Sigmoid colon (tissue), 7 donors: ENCODE measurements at places on chromosomes 16 and 17.

- no peak for DNase-seq
- no peaks in the 10 kb centered on the region for H3K36me3 ChIP-seq
- H3K27ac ChIP-seq, result no peak overlapping the region
- H3K4me1 ChIP-seq, result no peaks in the 10 kb centered on the region
- H3K4me3 ChIP-seq, result no peak overlapping the region
- no peaks in the 10 kb centered on the region for H3K27me3 ChIP-seq
Observed at GRCh38 chr16:63100082-63100481, 1063.8 kb upstream of the CDH8 start.

- DNase-seq, result no peak
- no peak overlapping the region for H3K27ac ChIP-seq
- no peaks in the 10 kb centered on the region for H3K27me3 ChIP-seq
- no peaks in the 10 kb centered on the region for H3K4me1 ChIP-seq
- no peaks in the 10 kb centered on the region for H3K36me3 ChIP-seq
- no peak overlapping the region for H3K4me3 ChIP-seq
Observed at GRCh38 chr16:55274391-55274790, 49.6 kb upstream of the IRX6 start.

DNA sequence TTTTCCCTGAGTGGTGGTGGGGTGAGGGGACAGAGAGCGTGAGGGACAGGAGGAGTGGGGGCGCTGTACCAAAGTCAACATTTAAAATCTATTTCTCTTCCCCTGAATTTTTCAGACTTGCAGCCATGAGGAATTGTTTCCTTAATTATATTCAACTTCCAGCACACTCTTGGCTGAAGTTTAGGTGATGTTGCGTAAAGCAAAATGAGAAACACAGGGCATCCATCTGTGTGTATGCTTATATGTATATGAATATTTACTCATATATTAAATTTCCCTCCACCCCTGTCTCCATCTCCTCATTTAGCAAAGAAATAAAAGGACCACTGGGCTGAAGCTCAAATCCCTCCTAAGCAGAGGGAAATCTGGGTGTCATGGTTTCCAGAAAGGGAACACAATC, 218.1 kb downstream of the XYLT1 start:
- H3K4me1 ChIP-seq, result peaks cover 6% of the 10 kb centered on the region
- H3K36me3 ChIP-seq, result no peaks in the 10 kb centered on the region
- no peak overlapping the region for H3K27ac ChIP-seq
- DNase-seq, result no peak
- no peak overlapping the region for H3K4me3 ChIP-seq
- no peaks in the 10 kb centered on the region for H3K27me3 ChIP-seq

DNA sequence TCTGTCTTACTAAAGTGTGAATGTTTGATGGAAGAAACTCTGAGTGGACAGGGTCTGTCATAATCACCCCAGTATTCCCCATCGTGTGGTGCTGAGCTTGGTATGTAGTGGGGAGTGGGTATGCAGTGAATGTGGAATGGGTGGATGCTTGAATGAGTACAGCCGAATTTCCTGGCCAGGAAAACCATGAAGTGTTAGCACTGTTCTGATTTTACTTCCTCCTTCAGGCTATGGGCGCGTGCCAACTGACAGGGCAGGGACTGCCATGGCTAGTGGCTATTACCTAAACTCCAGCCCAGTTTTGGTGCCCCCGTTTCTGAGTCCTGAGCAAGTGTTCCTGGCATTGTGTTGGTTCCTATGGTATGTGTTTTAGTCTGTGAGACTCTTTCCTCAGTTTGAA, 48.6 kb downstream of the PRKCA start:
- H3K27ac ChIP-seq, result peak overlapping the region; percentile 13
- H3K4me3 ChIP-seq, result no peak overlapping the region
- no peaks in the 10 kb centered on the region for H3K27me3 ChIP-seq
- DNase-seq, result peak; percentile 71
- H3K36me3 ChIP-seq, result no peaks in the 10 kb centered on the region

DNA sequence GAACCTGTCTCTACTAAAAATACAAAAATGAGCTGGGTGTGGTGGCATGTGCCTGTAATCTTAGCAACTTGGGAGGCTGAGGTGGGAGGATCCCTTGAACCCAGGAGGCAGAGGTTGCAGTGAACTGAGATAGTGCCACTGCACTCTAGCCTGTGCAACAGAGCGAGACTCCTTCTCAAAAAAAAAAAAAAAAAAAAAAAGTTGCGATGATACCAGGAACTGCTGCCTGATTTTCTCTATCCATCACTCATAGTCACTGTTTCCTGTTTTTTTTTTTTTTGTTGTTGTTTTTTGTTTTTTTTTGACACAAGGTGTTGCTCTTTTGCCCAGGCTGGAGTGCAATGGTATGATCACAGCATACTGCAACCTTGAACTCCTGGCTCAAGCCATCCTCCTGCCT, 59.2 kb downstream of the ABCC1 start:
- no peak for DNase-seq
- H3K27ac ChIP-seq, result peak overlapping the region; percentile 81
- H3K36me3 ChIP-seq, result peaks cover 34% of the 10 kb centered on the region
- peaks cover 21% of the 10 kb centered on the region for H3K4me1 ChIP-seq
- H3K27me3 ChIP-seq, result no peaks in the 10 kb centered on the region

- peaks cover 19% of the 10 kb centered on the region for H3K36me3 ChIP-seq
- H3K4me1 ChIP-seq, result no peaks in the 10 kb centered on the region
- no peaks in the 10 kb centered on the region for H3K27me3 ChIP-seq
- no peak for DNase-seq
Observed at GRCh38 chr16:71762186-71762585, 37.7 kb upstream of the PHLPP2 start.

DNA sequence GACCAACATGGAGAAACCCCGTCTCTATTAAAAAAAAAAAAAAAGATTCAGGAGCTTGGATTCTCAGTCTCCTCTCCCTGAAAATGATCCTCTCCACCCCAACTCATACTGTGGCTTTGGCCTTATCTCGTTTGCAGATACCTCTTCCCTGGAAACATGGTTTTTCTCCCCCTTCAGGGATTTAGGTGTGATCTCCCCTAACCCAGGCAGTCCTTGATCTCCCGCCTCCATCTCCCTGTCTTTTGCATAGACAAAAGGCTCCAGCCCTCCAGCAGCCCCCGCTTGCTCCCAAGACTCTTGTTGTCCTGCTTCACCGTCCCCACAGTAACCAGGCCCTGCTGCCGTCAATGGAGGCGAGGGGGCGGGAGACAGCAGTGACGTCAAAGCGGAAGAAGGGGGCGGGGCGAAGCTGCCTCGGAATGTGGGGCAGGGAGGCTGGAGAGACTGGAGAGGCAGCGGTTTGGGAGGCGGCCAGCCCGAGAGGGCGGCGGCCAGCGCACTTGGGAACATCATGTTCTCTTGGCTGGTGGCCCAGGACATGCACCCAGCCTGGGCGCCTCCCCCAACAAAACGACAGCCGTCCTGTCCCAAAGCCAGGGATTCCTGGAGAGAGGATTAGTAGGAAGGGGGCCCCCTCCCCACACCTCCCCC, 1.9 kb upstream of the PER1 start:
- H3K36me3 ChIP-seq, result peaks cover 21% of the 10 kb centered on the region
- peaks cover 59% of the 10 kb centered on the region for H3K4me1 ChIP-seq
- peak overlapping the region; percentile 93 for H3K4me3 ChIP-seq
- peak overlapping the region; percentile 100 for H3K27ac ChIP-seq
- no peaks in the 10 kb centered on the region for H3K27me3 ChIP-seq

DNA sequence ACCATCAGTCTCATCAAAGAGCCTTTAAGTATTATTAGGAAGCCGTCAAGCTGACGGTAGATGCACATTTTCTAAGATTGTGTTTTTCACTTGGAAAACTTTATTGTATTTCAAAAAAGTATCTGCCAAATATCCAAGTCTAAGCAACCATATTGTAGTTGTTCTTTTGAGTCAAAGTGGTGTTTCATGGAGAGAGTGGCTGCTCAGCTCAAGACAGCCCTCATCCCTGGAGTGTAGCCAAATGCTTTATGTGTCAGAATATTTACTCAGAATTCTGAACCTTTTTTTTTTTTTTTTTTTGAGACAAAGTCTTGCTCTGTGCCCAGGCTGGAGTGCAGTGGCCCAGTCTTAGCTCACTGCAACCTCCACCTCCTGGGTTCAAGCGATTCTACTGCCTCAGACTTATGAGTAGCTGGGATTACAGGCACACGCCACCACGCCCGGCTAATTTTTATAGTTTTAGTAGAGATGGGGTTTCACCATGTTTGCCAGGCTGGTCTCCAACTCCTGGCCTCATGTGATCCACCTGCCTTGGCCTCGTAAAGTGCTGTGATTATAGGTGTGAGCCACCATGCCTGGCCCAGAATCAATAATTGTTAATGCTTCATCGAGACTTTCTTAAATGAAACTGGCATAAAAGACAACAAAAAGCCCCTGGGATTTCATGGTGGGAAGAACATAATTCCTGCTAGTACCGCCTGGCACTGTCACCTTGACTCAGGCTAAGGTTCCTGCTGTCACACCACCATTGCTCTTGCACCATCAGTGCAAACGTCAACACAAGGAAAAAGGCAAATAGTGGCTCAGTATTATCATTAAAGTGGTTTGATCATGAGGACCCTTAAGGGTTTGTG, 45.5 kb downstream of the PRKCA start:
- no peak for DNase-seq
- peaks cover 53% of the 10 kb centered on the region for H3K4me1 ChIP-seq
- no peaks in the 10 kb centered on the region for H3K36me3 ChIP-seq

DNA sequence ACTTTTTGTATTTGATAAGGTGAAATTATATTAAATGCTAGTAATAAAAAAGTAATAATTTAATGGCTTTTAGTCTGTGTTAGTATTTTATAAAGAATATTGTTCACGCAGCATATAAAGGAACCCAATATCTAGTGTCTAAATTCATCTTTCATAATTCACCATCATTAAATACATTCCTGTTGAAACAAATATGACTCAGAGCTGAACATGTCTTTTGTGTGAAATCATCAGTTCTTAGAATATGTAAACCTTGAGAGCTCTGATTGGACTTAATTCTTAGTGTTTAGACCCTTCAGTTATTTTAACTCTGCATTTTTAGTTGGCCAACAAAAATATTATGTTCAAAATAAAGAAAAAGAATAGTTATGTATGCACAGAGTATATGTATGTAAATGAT, 71.8 kb downstream of the ABHD15 start:
- no peak overlapping the region for H3K4me3 ChIP-seq
- no peaks in the 10 kb centered on the region for H3K27me3 ChIP-seq
- no peaks in the 10 kb centered on the region for H3K4me1 ChIP-seq
- no peak overlapping the region for H3K27ac ChIP-seq
- no peak for DNase-seq

DNA sequence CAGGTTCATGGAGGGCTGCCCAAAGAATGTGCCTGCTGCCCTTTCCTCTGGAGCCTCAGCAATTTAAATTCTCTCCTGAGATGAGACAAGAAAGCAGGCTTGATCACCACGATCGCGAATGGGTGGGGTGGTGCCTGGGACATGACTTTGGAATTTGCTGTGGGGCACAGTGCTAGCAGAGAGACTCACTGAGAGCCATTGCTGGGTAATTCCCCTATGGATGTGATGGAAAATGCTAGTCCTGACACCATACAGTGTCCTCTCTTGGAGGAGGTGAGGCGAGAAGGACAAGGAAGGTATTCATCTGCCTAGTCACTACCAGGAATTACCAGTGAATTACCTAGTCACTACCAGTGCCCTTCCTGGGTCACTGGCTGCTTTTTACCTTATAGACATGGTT, 15.5 kb downstream of the FAM20A start:
- H3K36me3 ChIP-seq, result no peaks in the 10 kb centered on the region
- DNase-seq, result no peak
- H3K27me3 ChIP-seq, result no peaks in the 10 kb centered on the region
- H3K27ac ChIP-seq, result no peak overlapping the region
- H3K4me1 ChIP-seq, result no peaks in the 10 kb centered on the region

DNA sequence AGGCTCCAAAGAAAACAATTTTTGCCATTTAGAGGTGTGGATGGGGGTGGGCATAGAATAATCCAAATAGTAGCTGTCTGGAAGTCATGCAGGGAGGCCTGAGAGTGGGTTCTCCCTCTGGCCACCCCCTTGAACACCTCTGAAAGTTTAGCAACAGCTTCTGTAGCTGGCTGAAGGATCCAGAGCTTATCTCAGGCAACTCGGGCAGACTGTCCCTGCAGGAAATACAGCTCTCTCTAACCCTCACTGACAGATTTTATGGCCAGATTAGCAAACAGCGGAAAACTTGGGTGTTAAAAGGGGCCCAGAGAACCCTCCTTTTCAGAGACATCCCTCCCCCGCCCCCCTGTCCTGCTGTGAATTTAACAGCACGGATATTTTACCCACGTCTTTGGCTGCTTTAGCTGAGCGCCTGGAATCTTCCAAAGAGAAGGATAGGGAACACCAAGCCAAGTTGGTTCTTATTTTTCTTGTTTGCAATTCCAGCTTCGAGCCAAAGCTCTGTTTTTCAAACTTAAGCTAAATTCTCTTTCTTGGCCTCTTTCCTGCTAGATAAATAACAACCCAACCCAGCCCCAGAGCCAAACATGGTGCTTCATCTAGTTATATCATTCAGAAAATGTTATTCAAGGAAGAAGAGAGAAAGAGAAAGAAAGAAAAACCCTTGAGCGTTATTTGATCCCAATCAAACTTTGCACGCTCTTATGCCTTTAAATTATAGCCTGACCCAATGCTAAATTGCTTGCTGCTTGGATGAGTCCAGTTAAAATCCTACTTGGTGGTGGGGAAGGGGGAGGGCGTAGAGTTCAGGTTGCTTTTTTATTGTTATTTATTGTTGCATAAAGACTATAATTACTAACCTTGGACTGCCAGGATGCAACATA, 2.3 kb upstream of the HOXB2 start:
- H3K27ac ChIP-seq, result peak overlapping the region; percentile 99
- peaks cover 6% of the 10 kb centered on the region for H3K36me3 ChIP-seq
- DNase-seq, result peak; percentile 90
- H3K4me1 ChIP-seq, result peaks cover 76% of the 10 kb centered on the region

DNA sequence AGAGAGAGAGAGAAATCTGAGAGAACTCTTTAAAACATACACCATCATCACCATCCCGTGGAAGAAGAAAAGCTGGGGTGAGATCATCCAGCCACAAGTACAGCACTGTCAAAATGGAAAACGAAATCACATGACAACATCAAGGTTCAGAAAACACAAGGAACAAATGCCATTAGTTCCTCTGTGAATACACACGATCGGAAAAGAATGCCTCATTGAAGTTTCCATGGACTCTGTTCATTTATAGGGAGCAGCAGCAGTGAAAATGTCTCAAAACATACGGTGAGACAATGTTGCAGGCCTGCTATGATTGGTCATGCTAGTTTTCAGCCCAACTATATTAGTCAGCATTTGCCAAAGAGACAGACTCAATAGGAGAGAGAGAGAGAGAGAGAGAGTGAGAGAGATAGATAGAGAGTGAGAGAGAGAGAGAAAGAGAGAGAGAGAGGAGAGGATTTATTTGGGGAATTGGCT, 4.4 kb downstream of the CFAP97D1 start:
- H3K4me3 ChIP-seq, result no peak overlapping the region
- H3K4me1 ChIP-seq, result no peaks in the 10 kb centered on the region
- peaks cover 7% of the 10 kb centered on the region for H3K27me3 ChIP-seq
- no peak for DNase-seq
- H3K36me3 ChIP-seq, result no peaks in the 10 kb centered on the region
- no peak overlapping the region for H3K27ac ChIP-seq

- H3K4me3 ChIP-seq, result no peak overlapping the region
- peaks cover 4% of the 10 kb centered on the region for H3K4me1 ChIP-seq
- H3K27ac ChIP-seq, result no peak overlapping the region
- H3K36me3 ChIP-seq, result no peaks in the 10 kb centered on the region
- peak; percentile 75 for DNase-seq
- peaks cover 4% of the 10 kb centered on the region for H3K27me3 ChIP-seq
Observed at GRCh38 chr17:8994319-8994718, 27.0 kb upstream of the NTN1 start.

- no peaks in the 10 kb centered on the region for H3K27me3 ChIP-seq
- no peak within 1 kb of the TSS for H3K4me3 ChIP-seq
- H3K36me3 ChIP-seq, result no peaks in the 10 kb centered on the region
- no peak for DNase-seq
- H3K27ac ChIP-seq, result no peak within 1 kb of the TSS
- H3K4me1 ChIP-seq, result peaks cover 8% of the 10 kb centered on the region
Observed at GRCh38 chr17:4931963-4932362, at the start of gene GP1BA. GP1BA (plus strand) TSS chr17:4932277; CDS start chr17:4932605, 328 bp downstream.
